ENCODE measurements at places on chromosomes 16 and 17.
A peak's percentile ranks its signal among the peaks of the same experiment; 100 is the strongest.

DNA sequence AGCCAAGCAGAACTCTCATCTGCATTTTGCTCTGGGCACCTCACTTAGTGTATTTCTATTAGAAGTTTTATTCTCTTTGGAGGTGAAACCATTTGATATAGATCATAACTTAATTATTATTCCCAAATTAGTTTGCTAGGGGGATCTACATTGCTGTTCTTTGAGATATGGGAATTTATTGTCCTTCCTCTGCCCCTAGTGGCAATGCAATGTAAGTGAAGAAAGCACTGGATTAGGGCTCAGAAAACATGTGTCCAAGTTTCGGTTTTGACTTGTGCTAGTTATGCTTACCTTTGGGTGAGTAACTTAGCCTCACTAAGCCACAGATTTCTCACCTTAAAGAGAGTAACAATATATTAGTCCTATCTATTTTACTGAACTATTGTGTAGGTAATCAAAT, 2.9 kb downstream of the KRT39 start:
- DNase-seq: no peak

DNA sequence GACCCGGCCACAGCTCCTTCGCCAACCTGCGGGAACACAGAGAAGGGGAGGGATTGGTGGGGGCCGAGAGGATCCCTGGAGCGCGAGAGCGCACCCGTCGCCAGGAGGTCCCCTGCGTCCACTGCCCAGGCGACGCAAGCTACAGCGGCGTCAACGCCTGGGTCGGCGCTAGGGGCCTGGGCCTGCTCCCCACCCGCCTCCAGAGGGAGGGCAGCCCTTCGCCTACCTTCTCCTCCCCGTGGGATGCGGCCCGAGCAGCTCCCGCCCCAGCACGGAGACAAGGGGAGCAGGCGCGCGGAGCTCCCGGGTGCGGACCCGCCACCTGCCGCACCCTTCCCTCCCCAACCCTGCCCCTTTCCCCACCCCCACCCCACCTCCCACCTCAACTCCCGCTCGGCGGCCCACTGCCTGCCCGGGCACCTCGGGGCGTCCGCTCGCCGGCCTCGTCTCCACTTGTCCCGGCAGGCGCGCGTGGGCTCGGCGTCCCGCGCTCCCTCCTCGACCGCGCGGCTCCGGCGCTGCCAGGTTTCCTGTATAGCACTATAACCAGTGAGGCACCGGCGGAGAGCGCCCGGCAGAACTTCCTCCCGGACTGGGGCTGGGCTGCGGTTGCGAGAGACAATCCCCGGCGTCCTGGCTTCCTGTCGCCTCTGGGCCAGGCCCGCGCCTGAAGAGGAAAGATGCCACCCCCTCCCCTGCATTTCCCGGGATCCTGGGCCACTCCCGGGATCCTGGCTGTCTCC, 119.1 kb upstream of the SMURF2 start:
- DNase-seq: no peak

DNA sequence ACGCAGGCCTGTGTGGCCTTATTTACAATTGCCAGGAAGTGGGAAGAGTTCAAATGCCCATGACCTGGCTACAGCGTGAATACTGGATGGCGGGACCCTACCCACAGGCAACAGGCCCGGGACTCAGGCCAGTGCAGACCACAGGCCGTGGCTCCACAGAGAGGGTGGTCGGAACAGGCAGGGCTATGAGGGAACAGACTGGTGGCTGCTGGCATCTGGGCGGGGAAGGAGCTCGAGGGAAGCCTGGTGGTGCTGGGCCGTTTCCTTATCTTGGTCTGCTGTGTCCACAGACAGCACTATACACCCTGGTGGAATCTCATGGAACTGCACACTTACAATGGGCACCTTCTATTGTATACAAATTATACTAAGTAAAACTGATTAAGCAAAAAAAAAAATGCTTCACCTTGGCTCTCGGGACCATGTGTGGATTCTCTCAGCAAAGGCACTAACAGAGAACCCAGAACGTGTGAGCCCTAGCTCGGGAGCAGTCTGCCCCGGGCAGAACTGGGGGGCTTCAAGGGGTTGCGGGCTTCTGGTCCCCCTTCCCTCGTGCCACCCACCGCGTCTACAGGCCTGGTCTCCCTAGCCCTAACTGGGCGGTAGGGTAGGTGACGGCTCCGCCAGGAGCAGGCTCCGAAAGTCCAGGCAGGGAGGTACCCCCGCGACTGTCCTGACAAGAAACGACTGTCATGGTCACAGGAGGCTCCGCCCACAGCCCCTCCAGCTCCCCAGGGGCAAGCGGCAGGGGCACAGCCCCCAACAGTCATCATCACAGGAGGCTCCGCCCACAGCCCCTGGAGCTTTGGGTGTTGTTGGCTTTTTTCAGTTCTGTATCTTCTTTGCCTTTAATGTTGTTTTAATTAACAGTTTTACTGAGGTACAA, 21.8 kb downstream of the CEP131 start:
- peak; percentile 87 for DNase-seq

- peak; percentile 5 for DNase-seq
Observed at GRCh38 chr17:30824002-30824355, 513 bp downstream of the CRLF3 start.

GRCh38 chr16:85136702-85137322, 24.5 kb upstream of the CIBAR2 start:
- no peak for DNase-seq

DNA sequence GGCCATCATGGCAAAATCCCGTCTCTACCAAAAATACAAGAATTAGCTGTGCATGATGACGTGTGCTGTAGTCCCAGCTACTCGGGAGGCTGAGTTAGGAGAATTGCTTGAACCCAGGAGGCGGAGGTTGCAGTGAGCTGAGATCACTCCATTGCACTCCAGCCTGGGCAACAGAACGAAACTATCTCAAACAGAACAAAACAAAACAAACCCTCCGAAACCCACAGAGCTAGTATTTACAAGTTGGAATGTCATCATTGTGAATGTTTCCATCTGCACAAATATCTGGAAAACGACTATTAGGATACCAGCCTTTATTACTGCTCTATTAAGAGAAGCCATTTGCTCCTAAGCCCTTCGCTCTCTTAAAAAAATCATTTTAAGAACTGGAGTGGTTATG, 26.0 kb downstream of the SMARCE1 start:
- no peak for DNase-seq

- no peak for DNase-seq
Observed at GRCh38 chr17:73480740-73481139, 163.5 kb downstream of the SDK2 start.

DNA sequence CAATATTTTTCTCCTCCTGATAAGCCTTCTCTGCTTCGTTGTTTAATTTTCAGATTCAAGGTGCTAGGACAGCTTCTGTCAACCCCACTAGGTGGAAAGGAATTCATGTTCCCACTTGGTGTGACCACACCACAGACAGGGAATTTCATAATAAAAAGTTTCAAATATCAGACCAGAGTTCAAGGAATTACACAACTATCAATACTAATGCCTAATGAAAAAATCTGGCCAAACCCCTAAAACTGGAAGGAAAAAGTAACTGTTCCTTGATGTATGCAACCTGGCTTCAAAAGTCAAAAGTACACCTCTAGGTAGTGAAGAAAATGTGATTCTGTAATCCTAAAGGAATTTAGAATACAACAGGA, 87.8 kb upstream of the CORO6 start:
- DNase-seq: no peak

DNA sequence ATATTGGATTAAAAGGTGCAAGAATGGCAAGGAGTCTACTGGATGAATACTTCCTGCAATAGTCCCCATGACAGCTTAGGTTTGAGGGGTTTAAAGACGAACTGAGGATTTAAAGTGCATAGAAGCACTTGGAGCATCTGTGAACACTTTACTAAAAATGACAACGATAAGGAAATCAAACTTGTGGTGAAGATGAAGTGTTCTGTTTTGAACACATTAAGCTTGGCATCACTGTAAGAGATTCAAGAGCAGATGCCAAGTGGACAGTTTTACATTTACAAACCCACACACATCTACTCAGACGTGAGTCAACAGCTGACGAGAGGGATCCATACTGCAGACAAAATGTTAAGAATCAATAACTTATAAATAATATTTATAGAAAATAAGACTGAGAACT, 918.7 kb downstream of the CDH11 start:
- no peak for DNase-seq

DNA sequence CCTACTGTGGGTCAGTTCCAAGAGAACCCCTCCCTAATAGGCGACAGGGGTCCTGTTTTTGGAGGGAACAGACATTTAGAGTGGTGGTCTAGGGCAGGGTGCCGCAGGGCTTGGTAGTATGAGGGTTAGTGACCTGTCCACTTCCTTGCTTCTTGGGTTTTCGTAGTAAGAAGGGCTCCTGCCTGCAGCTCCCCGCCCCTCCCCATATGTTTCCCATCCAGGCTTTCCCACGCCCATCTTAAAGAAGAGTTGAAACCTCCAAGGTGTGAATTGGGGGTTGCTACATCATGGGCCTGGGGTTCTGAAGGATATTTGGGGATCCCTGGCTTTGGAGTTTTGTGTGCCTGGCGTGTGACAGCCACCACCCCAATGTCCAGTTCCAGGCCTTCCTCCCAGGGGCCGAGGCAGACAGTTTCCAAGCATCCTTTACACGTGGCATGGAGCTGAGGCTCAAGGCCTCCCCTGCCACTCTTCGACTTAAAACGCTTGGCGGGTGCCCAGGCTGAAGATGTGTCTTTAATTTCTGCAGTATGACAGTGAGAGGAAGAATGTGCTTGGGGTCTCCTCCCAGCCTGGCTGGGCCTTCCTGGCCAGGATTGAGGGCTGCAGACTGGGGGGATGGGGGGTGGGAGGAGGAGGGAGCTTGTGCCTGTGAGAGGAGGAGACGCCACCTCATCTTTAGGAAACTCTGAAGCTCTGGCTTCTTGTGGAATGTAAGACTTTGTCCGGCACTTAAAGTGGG, 2.3 kb upstream of the COL1A1 start:
- DNase-seq: no peak

GRCh38 chr16:53566552-53567245, 63.7 kb upstream of the AKTIP start:
- DNase-seq: no peak
